ENCODE measurements at places on chromosomes 7 and 10. TPM values are rescaled to one million over a fixed set of nuclear protein-coding genes. Genes with fewer than 3 reads are reported as not detected.

GRCh38 chr10:113802997-113803396 is 50.9 kb downstream of the DCLRE1A start:
- no peak overlapping the region for H3K4me3 ChIP-seq
- H3K27me3 ChIP-seq = no peaks in the 10 kb centered on the region
- no peak overlapping the region for H3K27ac ChIP-seq
- no peaks in the 10 kb centered on the region for H3K36me3 ChIP-seq
- no peak for DNase-seq

GRCh38 chr10:101446071-101446470 is 92.1 kb downstream of the BTRC start:
- H3K36me3 ChIP-seq = no peaks in the 10 kb centered on the region
- no peak overlapping the region for H3K4me3 ChIP-seq
- H3K27ac ChIP-seq = no peak overlapping the region

GRCh38 chr7:47991270-47991669 is 11.9 kb upstream of the HUS1 start:
- no peak overlapping the region for H3K4me3 ChIP-seq
- no peaks in the 10 kb centered on the region for H3K27me3 ChIP-seq
- no peak for DNase-seq
- no peak overlapping the region for H3K27ac ChIP-seq
- H3K36me3 ChIP-seq = no peaks in the 10 kb centered on the region

Gene BMPR1A
- 19.0 TPM for polyA plus RNA-seq

Measured in ovary (tissue), 10 donors.